Stimulated activated CD8-positive, alpha-beta memory T cell treated with anti-CD3 and anti-CD28 coated beads, Interleukin-7, amount 100 ng/mL, for 1 hour (primary cell): ENCODE measurements at places on chromosomes 6 and 20.

- DNase-seq: no peak
Observed at GRCh38 chr20:44759595-44759994, 13.9 kb downstream of the KCNK15 start.

DNA sequence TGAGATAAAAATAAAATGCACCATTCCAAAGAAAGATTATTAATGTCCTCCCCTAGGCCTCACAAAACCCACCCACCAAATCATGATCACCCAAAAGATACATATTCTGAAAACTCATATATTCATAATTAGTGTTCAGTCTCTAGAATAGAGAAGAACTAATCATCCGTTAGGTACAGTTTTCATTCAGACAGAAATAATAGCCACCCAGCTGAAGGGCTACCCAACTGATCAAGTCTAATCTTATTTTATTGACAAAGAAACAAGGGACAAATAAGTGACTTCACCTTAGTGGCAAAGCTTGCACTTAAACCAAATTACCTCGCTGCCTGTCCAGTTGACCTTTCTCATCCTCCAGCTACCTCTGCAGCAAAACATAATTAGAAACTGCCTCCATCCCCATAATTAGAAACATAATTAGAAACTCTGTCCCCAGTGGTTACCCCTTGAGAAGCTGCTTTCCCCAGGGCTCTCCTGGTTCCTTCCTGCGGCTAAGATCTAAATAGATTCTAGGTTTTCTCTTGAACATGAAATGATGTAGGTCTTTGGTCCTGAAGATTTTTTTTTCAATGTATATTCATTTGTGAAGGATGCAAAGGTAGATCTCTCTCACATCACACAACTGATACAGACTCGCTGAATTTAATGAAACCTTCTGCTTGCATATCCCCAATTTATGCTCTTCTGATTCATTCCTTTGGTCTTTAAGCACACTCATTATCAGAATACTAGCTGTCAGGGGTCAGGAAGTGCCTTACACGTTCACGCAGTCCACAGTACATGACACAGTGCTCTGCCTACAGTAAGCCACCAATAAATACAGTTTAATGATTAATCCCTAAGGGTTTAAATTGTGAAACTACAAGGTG is 46.3 kb downstream of the HBS1L start:
- no peak for DNase-seq

DNA sequence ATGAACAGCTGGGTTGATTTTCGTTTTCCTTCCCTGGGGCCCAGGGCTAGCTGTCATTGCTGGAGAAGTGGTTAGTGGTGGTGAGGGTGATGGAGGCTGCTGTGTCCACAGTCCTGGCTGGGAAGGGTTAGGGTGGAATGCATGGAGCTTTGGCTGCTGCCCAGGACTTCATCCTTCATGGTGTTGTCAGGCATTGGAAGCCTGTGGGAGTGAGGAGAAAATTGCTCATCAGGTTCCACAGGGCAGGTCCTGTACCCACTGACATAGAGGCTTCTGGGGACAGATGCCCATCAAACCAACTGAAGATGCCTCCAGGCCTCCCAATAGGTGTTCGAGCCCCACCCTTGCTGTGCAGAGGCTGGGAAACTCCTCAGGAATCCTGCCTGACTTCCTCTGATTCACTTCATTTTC is 262.4 kb upstream of the SUPT3H start:
- no peak for DNase-seq

- DNase-seq: peak; percentile 17
Observed at GRCh38 chr20:43915211-43916072, 790 bp downstream of the TOX2 start.

DNA sequence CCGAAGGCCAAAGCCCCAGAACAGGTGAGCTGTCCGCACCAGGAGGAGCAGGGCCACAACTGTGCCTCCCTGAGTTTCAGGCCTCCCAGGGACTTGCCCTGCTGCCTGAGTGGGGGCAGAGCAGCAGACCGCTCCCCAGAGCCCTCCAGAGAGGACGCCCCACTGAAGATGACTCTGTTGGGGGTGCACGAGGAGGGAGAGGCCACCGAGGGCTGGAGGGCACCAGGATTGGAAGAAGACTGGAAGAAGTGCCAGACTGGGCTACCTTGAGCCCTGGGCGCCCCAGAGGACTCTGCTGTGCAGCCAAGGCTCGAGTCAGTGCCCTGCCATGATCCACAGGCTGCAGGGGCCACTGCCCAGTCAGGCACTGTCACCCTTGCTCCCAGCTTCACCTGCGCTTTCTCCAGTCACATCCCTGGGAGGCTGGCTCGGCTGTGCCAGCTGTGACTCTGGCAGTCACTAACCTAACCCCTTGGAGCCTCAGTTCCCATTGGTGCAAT is 11.3 kb downstream of the CST7 start:
- DNase-seq: no peak

GRCh38 chr6:158778005-158778527 is 41.1 kb downstream of the EZR start:
- DNase-seq: no peak

GRCh38 chr6:43172104-43173007 is 1.3 kb downstream of the SRF start:
- DNase-seq: peak; percentile 15

DNA sequence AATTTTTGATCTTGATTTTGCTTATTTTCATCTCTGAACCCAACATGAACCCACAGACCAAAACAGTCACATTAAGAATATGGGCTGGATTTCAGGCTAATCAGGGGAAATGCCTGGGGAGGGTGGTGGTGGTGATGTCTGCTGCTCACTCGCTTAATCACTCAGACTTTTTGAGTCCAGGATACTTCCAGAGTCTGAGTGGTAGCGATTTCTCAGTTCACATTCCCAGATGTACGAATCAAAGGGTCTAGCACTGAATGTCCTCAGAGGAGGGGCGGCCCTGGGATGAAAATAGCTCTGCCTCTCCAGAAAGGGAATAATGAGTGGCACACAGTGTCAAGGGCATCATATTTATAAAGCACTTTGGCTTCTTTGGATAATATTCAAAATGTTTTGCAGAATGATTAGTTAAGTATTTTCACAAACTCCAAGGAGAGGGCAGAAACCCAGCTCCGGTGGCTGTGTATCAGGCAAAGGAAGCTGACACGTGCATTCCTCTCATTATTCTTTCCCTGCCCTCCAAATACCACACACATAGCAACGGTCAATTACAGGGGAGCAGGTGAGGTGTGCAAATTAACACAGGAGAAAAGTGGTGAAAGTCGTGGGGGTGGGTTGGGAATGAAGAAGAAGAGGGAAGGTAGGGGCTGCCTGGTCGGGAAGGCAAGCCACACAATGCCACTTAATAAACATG is 345.2 kb upstream of the RSPO3 start:
- no peak for DNase-seq

- no peak for DNase-seq
Observed at GRCh38 chr20:57093766-57094165, 172.7 kb downstream of the BMP7 start.

DNA sequence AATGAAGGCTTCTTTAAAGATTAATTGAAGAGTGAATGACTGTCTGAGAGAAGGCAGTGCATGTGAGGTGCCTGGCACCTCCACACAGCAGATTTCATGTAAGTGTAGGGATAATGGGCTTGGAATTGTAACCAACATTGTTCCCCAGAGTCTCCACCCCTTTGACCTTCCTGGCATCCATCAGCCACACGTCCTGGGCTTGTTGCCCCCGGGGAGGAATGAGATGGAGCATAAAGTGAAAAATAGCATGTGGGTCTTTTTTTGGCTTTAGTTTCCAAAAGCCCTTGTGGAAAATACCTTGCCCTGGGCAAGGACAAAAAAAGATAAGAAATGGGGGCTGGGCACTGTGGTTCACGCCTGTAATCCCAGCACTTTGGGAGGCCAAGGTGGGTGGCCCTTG is 242.2 kb upstream of the ECI2 start:
- no peak for DNase-seq

- DNase-seq: no peak
Observed at GRCh38 chr6:10877871-10878270, 4.0 kb downstream of the GCM2 start.

DNA sequence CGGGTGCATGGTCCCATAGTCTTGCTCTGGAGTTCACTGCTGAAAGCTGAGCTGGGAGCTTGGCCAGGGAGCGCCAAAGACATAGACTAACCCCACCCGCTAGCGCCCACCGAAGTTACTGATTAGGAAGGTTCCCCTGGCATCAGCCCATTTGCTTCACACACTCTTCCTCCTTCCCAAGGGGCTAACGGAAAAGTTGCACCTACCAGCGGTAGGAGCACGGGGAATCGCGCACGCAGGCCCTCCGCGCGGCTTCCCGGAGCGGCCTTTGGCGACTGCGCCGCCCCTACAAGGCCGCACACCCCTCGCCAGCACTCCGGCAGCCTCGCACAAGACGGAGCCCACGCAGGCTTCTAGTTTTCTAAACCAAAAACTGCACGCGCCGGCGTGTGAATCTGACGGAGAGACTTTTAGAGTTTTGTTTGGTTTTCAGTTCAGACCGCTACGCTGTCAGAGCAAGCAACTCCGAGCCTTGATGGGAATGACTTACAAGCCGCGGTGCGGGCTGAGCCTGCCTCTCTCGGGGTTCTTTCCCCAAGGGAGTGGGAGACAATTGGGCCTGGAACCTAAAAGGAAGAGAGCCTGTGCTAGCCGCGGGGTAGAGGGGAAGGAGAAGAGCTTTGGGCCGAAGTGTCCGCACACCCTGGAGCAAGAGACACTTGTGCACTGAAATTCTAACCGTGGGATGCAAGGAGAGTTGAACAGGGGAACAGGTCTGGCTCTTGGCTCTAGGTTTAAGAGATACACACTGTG is 891 bp upstream of the POU3F2 start:
- DNase-seq: no peak

- DNase-seq: peak; percentile 31
Observed at GRCh38 chr20:4607287-4607713, 114.4 kb upstream of the PRND start.

DNA sequence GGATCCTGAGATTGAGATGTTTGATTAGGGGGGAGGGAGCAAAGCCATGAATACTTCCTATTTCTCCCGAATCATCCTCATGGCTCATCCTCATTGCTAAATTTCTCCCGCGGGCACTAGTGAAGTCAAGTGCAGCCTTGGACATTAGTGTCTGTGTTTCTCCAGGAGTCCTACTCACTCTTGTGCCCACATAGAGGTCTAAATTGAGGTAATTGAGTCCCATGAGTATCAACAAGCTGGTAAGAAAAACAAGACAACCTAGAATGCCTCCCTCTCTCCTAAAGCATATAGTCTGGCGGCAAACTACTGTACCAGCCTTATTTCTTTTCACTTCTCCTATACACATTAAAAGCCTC is 420 bp downstream of the CENPQ start:
- no peak for DNase-seq

GRCh38 chr6:111411046-111411445 is 72.0 kb downstream of the REV3L start:
- DNase-seq: no peak

GRCh38 chr6:80402266-80402665 is 295.8 kb downstream of the BCKDHB start:
- DNase-seq: no peak

DNA sequence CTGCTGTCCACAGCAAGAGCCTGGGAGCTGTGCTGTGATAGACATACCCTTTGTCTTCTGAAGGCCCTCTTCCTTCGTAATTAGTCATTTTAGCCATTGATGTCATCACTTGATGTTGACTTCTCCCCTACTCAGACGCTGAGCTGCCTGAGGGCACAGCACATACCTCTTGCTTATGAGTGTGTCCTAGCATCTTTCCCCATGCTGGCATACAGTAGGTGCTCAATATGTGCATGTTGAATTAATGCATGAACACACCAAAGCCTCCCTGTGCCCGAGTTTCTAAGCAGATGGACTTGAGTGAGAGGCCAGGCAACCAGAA is 35.8 kb upstream of the FAM83D start:
- no peak for DNase-seq

DNA sequence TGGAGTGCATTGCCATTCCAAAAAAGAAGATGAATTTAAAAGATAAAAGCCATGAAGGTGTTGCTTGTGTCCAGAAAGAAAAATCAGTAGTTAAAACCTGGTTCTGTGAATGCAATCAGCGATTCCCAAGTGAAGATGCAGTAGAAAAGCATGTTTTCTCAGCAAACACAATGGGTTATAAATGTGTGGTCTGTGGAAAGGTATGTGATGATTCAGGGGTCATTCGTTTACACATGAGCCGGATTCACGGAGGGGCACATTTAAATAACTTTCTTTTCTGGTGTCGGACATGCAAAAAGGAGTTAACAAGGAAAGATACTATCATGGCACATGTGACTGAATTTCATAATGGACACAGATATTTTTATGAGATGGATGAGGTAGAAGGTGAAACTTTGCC is 24.7 kb upstream of the BAG2 start:
- DNase-seq: no peak

GRCh38 chr20:58651559-58651945 is 469 bp downstream of the STX16 start:
- DNase-seq: no peak

DNA sequence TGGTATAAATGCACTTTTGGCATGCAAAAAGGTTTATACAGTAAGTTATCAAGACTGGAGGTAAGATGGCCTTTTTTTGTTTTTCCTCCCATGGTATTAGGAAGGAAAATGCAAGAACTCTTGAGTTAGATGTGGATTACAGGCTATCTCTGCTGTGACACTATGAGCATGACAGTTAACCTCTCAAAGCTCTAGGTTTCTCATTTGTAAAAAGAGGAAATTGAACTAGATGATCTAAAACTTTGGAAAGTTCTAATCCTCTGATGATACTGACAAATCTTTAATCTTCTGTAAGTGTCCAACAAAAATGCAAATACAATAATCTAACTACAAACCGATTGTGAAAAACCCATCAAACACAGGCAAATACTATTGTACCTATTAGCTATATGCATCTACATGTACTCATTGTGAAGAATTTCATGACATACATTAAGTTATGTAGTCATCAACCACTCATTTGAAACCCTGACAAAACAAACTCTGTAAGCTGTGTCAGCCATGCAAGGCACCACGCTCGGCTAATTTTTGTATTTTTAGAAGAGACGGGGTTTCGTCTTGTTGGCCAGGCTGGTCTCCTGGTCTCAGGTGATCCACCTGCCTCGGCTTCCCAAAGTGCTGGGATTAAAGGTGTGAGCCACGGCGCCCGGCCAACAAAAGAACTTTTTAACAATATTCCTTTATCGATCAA is 4.2 kb downstream of the CDK19 start:
- no peak for DNase-seq

DNA sequence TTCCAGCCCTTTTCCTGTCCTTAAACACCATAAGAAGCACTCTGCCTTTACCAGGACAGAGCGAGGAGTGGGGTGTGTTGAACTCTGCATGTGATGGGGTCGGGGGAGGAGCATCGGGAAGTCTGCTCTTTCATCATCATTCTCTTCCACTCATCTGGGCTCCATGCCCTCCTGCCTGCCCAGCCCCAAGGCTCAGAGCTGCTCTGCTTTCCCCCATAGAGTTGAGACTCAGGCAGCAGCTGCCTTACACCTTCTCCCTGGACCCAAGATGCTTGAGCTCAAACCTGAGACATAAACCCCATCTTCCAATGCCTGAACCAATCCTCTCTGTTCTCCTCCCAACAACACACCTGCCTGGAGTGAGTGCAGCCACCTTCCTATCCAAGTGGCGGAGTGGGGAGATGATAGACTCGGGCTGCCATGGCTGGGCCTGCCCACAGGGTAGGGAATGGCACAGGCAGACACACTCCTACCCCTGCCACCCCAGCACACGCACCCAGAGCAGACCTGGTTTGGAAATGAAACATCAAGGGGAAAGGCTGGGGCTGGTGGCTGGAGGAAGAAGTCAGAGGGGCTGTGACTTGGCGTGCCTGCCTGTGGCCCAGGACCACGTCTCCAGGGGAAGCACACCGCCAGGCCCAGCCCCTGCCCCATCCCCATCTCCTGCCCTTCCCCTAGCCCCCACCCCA is 28.4 kb downstream of the TFEB start:
- DNase-seq: no peak
